NCI-H1092 (cell line): ENCODE measurements at places on chromosomes 6 and 20.

DNA sequence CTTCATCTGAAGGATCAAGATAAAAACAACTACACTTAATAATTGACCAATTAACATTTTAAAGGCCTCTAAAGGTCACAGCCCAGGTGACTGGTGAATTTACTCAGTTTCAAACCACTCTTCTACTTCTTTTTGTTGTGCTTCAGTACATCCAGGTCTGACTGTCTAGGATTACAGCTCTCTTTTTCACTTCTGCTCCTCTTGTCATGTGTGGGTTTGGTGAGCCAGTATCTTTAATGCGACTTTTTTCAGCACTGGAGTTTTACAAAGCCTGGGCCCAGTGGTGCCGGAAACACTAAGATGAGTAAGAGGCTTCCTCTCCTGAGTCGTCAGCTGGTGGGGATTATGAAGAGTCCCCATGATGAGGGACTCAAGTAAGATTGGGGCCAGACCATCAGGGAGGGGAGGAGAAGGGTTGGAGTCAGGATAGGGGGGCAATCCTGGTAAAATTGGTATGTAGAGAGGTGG, 27.0 kb downstream of the HECA start:
- no peak for DNase-seq

DNA sequence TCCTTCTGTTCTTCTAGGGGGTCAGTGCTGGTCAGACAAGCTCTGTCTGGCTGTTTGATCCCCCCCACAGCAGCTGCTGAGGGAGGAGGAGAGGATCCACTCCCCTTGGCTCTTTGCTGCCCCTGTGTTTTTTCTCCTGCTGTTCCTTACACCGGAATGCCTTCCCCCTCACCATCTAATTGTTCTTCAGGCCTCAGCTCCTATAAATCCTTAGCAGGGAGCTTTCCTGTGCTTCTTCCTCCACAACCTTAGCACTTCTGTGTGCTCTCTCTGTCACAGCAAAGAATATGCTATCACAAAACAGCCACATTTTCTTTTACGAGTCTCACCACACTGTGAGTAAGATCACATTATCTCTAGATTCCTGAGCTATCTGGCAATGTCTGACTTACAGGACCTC, 196.6 kb downstream of the OTOR start:
- no peak for DNase-seq

DNA sequence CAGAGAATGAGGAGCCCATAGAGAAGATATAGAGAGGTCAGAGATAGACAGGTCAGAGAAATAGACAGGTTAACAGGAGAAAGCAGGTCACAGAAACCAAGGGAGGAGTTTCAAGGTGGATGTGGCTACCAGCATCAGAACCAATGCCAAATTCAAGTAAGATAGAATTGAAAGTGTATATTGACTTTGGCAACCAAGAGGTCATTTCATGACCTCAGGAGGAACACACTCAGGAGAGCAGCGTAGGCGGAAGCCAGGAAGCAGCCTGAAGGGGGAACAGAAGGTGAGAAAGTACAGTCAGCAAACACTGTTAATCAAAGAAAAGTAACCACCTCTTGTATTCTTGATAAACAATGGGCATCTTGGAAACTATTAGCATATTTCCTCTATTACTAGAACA, 33.9 kb upstream of the ALDH8A1 start:
- DNase-seq: no peak

GRCh38 chr6:17036065-17036393, 65.8 kb upstream of the STMND1 start:
- DNase-seq: no peak

DNA sequence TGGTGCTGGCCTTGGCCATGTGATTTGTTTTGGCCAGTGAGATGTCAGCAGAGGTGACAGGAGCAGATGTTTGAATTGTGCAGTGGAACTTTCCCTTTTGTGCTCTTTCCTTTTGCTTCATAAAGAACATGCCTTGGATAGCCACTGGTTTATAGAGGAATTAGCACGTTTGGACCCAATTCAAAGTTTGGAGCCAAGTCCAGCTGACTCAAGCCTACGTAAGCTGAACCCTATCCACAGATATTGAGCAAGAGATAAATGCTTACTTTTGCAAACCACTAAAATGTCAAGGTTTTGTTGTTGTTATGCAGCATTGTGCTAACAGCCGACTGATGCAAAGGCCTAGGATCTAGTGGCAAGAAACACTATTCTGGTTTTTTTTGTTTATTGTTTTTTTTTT, 230.9 kb upstream of the CITED2 start:
- no peak for DNase-seq

- DNase-seq: no peak
Measured at GRCh38 chr6:13554929-13555333, 19.5 kb upstream of the SIRT5 start.

- no peak for DNase-seq
Measured at GRCh38 chr20:56422824-56423189, 10.7 kb downstream of the CASS4 start.

DNA sequence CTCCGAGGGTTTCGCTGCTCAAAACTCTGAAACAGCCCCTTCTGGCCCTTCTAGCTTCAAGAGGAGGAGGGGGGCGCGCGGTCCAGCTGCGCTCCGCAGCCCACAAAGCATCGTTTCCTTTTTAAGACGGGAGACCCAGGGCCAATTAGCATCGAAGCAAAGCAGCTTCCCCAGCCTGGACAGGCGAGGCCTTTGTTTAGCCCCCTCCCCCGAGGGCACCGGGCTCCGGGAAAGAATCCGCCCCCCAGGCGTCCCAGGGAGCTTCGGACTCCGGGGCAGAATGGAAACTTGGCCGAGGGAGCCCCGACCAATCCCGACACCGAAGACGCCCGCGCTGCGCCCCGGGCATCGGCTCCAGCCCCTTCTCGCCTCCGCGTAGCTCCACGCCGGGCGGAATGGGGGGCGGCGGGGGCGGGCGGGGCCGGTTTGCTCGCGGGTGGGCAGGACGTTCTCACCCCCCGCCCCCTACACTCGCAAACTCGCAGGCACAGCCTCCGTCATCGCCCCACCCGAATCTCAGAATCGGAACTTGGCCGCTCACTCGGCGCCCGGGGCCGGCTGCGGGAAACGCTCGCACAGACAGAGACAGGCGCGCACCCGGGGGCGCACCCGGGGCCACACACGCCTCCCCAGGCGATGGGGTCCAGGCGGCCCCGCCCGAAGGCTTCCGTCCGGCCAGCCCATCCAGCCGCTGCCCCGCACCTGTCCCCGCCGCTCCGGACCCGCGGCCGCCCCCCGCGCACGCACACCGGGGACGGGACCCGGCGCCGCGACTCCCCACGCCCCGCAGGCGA, 628 bp downstream of the NKAIN4 start:
- DNase-seq: no peak

- no peak for DNase-seq
Measured at GRCh38 chr6:101640131-101640530, 246.6 kb downstream of the GRIK2 start.
